ENCODE measurements at places on chromosomes 7 and 10.
A peak's percentile ranks its signal among the peaks of the same experiment; 100 is the strongest.

- DNase-seq = no peak
These were observed 705.0 kb downstream of the PARD3 start for GRCh38 chr10:34109952-34110702.

GRCh38 chr10:6665847-6666246, 85.8 kb upstream of the PRKCQ start:
- no peak for DNase-seq

GRCh38 chr10:11173042-11173441, 155.4 kb downstream of the CELF2 start:
- no peak for DNase-seq

DNA sequence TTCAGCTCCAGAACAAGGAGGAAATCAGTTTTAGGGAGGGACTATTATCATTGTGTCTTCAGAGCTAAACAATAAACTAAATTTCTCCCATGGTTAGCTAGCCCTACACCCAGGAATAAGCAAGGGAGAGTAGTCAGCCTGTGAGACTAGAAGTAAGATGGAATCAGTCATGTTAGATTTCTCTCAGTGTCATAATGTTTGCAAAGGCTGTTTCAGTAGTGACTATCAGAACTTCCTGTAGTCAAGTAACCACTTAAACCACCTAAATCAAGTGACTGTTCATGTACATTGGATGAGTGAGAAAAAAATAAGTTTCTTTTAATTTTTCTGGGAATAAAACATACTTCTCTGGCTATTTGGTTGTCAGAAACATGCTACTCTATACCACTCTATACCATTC, 121.6 kb downstream of the KCND2 start:
- no peak for DNase-seq

GRCh38 chr10:62779487-62780248, 24.9 kb upstream of the ADO start:
- no peak for DNase-seq

GRCh38 chr7:68888971-68889385, 709.3 kb upstream of the AUTS2 start:
- no peak for DNase-seq

DNA sequence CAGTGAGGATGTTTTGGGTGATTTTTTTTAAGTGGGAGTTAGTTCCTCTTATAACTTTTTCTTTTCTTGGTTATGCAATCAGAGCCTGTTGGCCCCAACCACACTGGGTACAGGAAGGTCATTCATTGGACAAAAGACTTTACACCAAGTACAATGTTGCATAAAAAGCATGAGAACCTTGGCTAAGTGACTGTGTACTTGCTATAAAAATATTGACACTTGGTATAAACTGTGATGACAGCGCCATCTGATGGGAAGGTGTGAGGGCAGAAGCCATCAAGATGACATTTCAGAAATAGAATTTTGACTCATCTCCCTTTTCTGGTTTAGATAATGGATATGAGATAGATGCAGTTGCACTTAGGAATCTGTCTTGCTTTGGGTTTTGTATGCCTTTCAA, 126.4 kb upstream of the CCDC6 start:
- no peak for DNase-seq

DNA sequence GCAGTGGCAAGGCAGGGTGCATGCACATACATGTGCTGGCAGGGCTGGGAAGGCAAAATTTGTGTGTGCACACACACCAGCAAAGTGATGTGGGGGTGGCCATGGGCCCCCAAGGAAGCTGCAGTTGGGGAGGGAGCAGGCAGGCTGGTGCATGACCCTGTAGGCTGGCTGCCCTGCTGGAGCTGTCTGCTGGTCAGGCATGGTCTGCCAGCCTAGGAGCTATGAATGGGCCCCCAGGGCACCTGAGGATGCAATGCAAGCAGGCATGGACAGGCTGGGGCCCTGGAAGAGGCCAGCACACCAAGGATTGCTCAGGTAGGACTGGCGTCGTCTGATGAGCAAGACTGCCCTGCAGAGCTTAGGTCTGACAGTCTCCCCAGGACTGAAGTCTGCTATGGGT, 18.2 kb upstream of the PPP1R3A start:
- DNase-seq = no peak

- no peak for DNase-seq
These were observed 134.7 kb downstream of the MGMT start for GRCh38 chr10:129601737-129602136.

- DNase-seq = no peak
These were observed 78.9 kb downstream of the SRI start for GRCh38 chr7:88140947-88141346.

GRCh38 chr10:117212176-117212575, 14.9 kb downstream of the KCNK18 start:
- DNase-seq = no peak

- peak; percentile 29 for DNase-seq
These were observed 68.5 kb upstream of the EEPD1 start for GRCh38 chr7:36084485-36085091.

DNA sequence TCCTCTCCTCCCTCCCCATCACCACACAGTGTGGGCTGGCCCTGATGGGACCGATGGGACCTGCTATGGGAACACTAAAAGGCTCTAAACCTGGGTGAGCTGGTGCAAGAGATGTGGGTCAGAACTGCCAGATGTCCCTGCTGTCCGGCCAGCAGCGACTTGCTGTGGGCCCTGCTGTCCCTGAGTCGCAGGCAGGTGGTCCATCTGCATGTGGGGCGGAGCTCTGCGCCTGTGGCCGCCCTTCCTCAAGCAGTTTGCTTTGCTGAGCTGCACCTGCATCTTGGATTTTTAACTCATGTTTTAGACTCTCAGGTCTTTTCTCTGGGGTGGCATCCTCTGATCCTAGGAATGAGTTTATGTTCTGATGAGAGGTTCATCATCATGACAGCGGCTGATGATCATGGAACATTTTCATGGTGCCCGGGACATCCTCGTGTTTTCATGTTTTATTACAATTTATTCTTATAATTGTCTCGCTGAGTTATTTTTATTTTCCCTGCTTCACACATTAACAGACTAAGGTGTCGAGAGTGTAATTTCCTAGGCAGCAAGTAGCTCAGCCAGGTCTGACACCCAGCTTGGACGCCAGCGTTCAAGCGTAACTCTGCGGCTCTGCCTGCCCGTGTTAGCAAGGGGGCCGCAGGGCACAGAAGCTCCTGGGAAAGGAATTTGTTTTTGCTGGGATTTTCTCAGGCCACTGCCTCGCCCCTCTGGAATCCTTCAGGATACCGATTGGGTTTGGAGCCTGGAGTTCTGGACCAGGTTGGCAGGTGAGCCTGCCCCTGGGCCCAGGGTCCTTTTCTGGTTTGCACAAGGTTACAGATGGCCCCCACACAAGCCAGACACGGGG, 615.2 kb upstream of the FOXK1 start:
- no peak for DNase-seq

- no peak for DNase-seq
These were observed 193.0 kb downstream of the FZD1 start for GRCh38 chr7:91457208-91457607.

- no peak for DNase-seq
These were observed at the start of gene GPR37 for GRCh38 chr7:124765401-124766352. TSS of gene GPR37 (minus strand) at chr7:124765792. CDS start at chr7:124764976, 816 bp downstream.

GRCh38 chr10:71564194-71564820, 155.3 kb downstream of the C10orf105 start:
- no peak for DNase-seq

DNA sequence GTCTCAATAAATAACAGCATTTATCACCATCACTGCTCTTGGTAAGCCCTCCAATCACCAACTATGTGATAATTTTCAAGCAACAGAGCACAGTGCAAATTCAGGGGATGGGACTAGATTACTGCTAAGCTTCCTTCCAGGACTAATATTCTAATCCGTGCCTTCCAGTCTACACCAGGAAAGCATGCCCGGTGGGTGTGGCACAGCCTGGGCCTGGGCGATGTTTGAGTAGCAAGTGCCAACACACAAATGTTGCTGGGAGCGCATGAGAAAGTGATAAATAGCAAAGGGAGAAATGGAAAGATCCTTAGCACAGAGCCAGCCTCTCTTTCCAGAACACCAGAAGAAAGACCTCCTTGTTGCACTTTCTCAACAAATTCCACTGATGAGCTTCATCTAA, 13.5 kb upstream of the TM9SF3 start:
- no peak for DNase-seq

DNA sequence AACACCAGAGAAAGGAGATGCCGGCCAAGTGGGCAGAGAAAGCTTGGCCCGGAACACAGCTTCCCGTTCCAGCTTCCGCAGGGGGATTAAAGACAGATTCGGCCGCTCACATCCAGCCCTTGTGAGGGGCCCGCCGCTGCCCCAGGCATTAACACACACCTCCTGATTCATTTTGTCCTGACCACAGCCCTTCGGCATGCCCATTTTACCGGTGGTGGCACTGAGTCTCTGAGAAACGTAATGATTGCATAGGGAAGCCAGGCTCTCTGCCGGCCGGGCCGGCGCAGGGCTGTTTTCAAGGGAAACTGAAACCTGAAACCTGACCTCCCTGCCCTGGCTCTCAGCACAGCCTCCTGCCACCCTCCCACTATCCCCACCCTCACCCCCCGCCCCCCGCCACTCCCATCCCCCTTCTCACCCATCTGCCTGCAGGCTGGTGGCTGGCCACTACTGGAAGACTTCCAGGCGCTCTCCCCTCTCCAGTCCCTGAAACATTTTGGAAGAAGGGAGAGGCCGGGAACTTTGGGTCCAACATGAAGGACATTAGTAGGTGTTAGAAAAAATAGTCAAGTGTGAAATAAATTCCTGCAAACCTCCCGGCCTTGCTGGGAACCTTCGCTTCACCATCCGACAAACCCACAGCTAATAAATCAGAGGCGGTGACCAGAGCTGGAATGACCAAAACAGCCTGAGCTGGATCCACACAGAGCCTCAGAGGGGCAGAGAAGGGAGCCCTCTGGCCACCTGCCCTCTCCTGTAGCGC, 83.5 kb upstream of the CUX1 start:
- DNase-seq = no peak

- no peak for DNase-seq
These were observed 72.5 kb upstream of the NKX6-2 start for GRCh38 chr10:132858121-132859081.

DNA sequence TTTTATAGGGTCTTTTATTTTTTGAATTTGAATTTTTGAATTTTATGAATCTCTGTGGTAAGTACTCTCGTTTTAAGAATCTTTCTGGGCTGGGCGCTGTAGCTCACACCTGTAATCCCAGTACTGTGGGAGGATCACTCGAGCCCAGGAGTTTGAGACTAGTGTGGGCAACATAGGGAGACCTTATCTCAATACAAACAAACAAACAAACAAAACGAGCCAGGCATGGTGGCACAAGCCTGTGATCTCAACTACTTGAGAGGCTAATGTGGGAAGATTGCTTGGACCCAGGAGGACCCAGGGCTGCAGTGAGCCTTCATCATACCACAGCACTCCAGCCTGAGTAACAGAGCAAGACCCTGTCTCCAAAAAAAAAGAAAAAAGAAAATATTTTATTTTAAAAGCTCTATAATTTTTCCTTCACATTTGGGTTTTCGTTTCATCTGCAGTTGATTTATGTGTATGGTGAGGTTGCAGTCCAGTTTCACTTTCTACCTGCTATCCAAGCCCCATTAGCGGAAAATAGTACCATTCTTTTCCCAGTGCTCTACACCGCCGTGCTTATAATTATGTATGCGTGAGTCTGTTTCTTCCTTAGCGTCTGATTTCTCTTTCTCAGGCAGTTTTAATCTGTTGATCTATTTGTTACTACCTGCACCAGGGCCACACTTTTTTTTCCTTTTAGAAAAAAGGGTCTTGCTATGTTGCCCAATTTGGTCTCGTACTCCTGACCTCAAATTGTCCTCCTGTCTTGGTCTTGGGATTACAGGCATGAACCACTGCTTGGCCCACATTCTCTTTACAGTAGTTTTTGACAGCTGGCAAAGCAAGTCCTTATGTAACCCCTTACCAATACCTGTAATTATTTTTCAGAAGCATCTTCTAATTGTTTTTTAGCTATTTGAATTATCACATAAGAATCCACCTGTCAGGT, 21.7 kb downstream of the TRIM24 start:
- DNase-seq = no peak

DNA sequence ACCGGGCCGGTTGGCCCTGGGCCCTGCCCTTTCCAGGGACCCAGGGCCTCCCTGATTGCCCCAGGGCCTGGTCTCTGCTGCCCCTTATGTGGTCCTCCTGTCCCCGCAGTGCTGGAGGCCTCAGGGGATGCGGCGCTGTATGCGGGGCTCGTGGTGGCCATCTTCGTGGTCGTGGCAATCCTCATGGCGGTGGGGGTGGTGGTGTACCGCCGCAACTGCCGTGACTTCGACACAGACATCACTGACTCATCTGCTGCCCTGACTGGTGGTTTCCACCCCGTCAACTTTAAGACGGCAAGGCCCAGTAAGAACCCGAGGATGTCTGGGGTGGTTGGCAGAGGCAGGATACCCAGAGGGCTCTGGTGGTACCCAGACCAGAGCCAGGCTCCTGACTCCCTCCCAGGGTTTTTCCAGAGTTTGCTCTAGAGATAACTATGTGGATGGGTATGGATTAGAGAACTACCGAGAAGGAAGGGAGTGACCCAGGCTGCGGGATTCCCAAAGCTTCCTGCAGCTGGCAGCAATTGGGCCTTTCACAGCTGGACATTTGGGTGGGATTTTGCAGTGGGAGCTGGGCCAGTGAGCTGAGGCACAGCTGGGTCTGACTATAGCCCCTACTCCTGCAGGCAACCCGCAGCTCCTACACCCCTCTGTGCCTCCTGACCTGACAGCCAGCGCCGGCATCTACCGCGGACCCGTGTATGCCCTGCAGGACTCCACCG, 28.1 kb upstream of the SLC29A3 start:
- DNase-seq = no peak

- no peak for DNase-seq
These were observed 17.1 kb upstream of the SEPHS1 start for GRCh38 chr10:13365243-13365642.

DNA sequence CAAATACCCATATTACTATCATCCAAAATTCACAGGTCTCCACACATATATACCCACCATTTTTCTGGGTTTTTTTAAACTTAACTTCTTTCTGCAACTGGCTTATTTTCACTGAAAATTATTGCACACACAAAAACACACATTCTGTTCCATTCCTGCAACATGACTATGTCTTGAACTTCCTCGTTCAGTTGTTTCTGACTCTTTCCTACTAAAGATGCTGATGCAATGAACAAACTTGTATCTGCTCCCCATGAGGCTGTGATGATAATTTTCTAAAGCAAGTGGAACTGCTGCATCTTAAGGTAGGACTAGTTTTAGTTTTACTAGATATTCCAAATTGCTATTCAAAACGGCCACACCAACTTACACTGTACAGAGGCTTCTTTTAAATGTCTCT, 77.7 kb downstream of the OSBPL3 start:
- DNase-seq = no peak

DNA sequence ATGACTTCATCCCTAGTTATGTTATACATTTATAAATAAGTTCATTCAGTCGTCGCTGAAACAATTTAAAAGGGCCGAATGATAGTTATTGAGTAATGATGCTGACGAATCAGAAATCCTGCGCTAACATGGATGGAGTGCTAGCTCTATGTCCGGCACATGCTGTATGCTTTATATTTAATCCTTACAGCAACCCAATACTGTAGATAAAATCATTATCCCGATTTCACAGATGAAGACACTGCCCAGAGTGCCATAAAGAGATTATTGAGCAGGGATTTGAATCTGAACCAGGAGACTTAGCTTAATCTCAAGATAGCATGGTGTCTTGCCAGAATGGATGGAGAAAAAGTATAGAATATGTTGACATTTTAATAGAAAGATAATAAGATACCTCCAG, 1.1 kb upstream of the ICA1 start:
- no peak for DNase-seq

GRCh38 chr7:143434660-143435059, 8.6 kb upstream of the TAS2R60 start:
- no peak for DNase-seq

- peak; percentile 19 for DNase-seq
These were observed 214.4 kb upstream of the KIAA1217 start for GRCh38 chr10:23994459-23995046.

- DNase-seq = no peak
These were observed 5.6 kb downstream of the NEURL1 start for GRCh38 chr10:103498936-103499638.

Data from fibroblast of skin of left biceps (primary cell).